ENCODE measurements at places on chromosomes 1 and 21.

GRCh38 chr1:89273324-89273778 lies 691 bp upstream of the GBP5 start:
- DNase-seq: no peak

DNA sequence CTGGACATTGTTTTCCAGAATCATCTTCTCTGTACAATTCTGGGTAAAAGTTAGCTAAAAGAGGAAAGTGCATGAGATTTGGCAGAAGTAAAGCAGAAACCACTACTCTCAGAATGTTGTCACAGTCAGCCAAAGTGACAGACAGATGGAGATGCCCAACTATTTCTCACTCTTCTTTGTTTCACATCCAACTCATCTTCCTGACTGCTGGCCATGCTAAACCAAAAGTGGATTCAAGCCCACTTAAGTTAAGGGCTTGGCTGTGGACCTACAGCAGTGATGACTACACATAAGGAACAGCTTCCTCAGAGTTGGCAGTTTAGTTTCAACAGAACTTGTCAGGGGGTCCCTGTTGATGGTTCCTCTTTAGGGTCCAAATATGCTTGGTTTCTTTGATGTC lies 730.2 kb downstream of the LRRIQ3 start:
- DNase-seq: no peak

DNA sequence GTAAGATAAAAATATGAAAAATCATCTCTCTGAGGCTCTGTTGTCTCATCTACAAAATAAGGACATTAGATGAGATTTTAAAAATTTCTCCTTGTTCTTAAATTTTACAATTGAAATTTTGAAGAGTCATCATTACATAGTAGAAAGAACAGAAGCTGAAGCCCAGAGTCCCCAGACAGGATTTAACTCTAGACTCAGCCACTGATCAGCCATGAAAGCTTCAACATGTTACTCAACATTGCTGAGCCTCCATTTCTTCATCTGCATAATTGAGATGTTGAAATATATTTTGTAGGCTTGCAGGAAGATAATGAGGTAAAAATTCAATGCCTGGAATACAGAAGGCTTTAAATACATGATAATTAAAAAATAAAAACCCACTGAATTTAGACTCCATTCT lies 633.3 kb downstream of the LMO4 start:
- no peak for DNase-seq

DNA sequence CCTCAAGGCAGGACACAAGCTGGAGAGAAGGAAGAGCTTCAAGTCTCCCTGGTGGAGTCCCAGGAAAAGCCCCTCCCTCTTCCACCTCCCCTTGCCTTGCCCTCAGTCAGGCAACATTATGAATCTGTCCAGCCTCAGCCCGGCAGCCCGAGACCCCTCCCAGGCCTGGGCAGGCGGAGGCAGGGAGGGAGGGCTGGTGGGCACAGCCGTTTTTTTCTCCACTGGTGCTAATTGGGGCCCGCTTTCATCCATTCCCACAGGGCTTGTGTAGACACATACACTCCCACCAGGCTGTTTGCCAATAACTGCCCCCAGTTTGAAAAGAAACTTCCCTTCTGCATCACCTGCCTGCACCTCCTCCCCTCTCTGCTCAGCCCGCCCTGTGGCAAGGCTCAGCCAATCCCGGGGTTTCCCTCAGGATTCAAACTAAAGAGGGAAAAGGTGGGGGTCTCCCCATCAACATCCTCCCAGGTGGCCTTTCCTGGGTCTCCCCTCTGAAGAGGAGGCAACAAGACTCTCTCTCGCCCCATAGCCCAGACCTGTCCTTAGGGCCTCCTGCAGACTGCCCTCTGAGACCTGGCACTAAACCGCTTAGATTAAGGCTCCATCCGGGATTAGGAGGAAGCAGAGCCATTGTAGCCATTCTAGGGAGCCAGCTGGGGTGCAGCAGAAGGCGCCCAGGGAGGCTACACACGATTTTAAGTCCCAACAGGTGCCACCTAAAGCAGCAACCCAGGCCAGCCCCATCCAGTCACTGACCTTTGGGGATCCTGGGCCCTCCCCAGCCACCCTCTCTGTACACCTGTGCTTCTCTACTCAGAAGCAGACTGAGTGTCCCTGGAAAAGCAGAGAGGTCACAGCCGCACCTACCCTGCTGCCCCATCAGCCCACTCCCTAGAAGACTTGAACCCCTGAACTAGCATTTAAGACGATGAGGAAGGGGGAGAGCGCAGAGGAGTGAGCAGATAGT lies 3.5 kb downstream of the IGSF9 start:
- no peak for DNase-seq

DNA sequence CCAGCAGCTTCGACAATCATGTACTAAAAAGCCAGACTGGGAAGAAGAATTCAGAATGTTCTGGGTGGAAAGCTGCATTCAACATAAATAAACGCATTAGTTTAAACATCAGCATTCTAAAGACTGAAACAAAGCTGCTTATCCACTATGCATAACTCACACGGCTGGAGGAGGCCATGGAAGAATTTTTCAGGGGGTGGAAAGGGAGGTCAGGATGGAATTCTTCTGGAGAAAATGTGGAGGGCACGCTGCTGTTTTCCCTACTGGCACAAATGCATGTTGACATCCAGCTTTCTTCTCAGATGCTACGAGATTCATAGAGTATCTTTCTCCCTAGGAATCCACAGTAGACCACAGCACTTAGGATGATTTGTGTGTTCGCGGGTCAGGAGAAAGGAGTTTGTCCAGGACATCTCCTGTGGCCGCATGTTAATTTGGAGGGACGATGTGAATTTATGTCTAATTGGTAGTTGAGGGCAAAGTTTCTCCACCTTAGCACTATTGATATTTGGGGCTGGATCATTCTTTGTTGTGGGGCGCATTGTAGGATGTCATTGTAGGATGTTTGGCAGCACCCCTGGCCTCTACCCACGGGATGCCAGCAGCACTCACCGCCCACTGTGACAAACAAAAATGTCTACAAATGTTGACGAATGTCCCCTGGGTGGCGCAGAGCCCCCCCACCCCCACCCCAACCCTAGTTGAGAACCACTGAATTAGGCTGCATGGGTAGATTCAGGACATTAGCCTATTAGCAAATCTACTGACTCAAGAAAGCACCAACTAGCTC lies 86.5 kb upstream of the KAZN start:
- DNase-seq: no peak

DNA sequence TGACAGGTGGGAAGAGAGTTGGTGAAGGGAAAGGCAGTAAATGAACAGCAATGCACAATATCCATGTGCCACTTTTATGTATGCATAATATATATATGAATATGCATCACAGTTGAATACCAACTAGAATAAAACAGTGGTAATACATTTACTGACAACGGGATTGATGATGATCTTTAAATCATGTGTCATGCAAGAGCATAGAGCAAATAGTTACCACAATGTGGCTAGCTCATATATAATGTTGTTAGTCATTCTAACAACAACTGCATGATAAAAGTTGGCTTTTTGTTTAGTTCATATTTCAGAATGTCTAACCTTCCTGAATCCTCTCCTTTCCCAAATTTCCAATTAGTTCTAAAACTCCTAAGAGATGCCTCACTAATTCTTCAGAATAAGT lies 46.4 kb downstream of the GORAB start:
- no peak for DNase-seq

DNA sequence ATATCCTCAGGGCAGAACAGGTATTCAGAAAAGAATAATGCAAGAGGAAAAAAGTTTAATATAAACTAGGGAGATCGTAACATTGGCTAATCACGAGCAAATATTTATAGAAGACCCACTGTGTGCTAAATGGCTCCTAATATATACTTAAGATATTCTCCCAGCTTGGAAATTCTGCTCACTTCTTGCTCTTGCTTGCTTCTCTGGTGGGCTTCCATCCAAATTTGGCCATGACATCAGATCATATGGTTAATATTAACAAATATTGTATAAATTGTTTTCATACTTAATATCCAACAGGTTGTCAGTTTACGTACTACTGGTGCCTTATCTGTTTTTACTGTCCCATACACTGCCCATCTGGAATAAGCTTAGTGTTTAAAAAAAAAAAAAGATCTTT lies 1.1 kb downstream of the COX20 start:
- no peak for DNase-seq

DNA sequence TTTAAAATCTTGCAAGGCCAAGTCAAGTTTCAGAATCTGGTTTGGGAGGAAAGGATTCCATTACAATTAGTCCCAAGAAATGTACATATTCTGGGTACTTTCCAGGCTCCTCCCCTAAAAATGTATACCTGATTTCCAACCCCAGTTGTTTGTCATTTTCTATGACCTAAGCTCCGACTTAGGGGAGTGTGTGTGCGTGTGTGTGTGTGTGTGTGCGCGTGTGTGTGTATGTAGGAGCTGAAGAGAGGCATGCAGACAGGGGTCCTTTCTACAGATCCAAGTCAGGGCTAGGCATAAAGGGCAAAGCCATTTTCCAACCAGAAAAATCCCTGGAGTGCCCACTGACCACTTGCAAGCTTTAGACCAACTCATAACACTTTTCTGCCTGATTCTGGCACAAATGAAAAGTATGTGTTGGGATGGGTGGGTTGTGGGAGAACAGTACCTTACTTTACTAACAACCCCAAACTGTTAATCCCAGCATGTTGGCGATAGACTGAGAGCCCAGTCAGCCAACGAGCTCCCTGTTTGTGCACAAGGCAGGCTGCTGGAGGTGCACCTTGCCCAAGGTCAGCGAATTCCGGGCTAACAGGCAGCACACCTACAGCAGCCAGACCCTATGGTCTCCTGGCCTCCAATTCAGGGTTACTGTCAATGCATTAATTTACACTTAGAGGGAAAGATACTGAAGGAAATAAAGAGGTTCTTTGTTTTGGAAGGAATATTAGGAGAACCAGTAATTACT lies 1.7 kb downstream of the TRABD2B start:
- no peak for DNase-seq

DNA sequence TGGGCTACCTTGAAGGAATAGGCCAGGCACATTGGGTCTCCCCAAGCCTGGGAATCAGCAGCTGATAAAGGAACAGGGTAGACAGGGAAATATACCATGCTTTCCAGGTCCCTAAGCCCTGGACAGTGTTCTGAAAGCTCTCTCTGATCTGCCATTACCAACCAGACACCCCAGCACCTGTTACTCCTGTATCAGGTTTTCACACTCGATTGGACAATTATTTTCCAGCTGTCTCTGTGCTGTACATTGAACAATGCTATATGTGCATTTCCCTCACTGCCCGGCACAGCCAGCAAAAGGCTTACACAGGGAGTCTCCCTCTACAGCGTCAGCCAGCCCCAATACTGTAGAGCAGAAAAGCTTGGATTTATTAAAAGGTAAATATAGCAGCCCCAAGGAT lies 4.7 kb downstream of the CFAP45 start:
- no peak for DNase-seq

DNA sequence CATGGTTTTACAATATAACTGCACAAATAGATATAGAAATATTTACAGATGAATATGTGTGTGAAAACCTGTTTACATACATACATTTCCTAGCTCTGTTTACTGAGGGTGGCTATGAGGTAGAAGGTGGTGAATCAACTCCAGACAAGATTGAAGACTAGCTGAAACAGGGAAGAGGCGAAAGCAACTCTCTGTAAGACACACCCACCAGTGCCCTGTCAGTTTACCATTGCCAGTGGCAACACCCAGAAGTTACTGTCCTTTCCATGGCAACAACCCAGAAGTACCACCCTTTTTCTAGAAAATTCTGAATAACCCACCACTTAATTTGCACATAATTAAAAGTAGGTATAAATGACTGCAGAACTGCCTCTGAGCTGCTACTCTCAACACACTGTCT lies 16.7 kb downstream of the TMEM69 start:
- no peak for DNase-seq

DNA sequence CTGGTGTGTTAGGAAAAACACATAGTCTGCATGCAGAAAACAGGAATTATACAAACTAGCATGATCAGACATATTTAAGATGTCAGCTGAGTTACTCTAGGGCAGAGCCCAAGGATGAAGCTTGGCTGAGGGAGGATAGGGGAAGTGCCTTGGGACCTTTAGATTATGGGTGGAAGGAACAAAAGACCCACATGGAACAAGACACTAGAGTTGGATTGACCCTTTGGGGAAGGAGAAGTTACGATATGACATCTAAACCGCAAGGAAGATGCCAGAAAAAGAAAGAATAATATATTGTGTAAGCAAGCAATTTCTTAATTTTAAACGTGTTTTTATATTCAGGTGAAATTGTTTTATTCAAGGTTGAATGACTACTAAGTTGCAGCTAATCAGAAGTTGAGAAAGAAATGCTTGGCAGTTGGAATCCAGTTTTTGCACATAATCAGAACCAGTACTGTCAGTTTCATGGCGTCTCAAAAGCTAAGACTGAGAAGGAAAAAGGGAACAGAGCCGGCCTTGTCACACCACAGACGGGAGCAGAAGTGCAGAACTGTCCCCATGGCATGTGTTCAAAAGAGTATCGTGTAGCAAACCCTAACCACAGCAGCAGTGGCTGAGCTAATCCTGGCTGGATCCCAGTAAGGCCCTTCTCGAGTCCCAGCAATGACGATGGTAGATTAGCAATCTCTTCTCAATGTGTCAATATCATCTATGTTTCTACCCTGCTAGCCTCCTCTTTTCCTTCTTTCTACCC lies 31.2 kb upstream of the IFNAR2 start:
- DNase-seq: no peak

DNA sequence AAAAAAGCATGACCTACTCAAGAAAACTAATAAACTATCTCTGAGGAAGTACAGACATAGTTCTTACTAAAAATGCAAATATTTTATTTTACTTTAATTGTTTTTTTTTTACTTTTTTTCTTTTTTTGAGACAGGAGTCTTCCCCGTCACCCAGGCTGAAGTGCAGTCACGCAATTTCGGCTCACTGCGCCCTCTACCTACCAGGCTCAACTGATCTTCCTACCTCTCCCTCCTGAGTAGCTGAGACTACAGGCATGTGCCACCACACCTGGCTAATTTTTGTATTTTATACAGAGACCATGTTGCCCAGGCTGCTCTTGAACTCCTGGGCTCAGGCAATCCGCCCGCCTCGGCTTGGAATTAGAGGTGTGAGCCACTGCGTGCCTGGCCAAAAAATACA lies 1263.1 kb downstream of the KCNT2 start:
- no peak for DNase-seq

GRCh38 chr1:245306628-245307410 lies 152.0 kb downstream of the KIF26B start:
- no peak for DNase-seq

- DNase-seq: no peak
Observed at GRCh38 chr1:18870957-18871356, 11.5 kb upstream of the TAS1R2 start.

- DNase-seq: no peak
Observed at GRCh38 chr1:161172776-161173376, 4.4 kb downstream of the B4GALT3 start.

GRCh38 chr21:35857095-35857494 lies 203.2 kb downstream of the SETD4 start:
- DNase-seq: no peak

DNA sequence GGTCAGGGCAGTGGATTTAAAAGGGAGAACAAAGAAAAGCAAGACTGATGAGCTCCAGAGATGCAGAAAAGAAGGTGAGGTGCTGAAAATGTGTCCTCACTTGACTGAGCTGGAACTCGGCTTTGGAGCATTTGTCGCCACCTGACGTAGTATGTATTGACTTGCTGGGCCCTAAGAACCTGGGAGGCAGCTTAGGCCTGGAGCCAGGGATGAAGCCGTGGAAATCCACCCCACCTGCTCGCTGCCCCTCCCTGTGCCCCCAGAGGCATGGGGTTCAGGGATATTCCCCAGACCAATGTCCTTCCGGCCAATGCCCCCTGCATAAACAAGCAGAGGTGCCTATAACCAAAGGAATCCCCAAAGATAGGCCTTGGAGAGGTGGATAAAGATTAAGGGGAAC lies 14.3 kb downstream of the MRAP start:
- no peak for DNase-seq
